ENCODE measurements at places on chromosomes 4 and X.

DNA sequence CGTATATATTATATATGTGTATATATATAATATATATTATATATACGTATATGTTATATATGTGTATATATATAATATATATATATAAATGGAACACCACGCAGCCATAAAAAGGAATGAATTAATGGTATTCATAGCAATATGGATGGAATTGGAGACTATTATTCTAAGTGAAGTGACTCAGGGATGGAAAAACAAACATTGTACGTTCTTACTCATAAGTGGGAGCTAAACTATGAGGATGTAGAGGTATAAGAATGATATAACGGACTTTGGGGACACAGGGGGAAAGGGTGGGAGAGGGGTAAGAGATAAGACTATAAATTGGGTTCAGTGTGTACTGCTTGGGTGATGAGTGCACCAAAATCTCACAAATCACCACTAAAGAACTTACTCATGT lies 1388.9 kb downstream of the C4orf33 start:
- no peak for DNase-seq

DNA sequence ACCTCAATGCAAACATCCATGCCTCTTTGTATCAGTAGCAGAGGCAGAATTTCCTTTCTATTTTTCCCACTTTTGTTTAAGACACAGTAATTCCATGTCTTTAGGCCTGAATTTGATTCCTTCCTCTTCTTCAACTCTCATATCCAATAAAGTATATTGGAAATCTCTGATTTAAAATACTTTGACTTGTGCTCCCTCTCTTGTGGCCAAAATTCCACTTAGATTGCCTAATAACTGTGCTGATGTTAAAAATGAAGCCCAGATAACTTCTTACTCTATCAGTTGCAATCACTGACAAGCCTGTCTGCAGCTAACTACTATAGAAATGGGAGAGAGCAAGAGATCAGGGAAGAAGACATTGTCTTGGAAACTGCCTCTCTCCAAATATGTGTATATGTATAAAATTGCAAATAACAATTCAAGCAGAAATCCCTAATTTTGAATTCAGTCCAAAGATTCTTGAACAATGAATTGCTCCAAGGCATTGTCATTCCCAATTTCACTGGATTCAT lies 163.5 kb upstream of the SPIN4 start:
- DNase-seq: no peak

DNA sequence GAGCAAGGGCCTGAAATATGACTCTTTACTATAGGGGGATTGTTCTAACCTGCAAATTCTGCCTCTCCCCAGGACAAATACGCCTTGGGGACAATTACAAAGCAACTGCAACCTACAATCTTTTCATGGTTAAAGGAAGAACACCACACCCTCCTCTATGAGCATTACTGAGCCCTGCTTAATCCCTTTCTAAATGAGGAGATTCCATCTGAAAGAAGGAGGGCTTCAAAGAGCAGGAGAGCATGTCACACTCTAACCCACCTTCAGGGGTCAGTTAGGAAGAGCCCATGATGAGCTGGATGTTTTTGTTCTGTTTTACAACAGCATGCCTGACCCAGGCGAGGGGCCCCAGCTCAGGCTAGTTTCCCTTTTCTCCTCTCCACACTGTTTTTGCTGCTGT lies 134.0 kb upstream of the ANXA3 start:
- no peak for DNase-seq

- DNase-seq: no peak
These were observed 306.1 kb upstream of the FAM241A start for GRCh38 chr4:111839141-111839540.

DNA sequence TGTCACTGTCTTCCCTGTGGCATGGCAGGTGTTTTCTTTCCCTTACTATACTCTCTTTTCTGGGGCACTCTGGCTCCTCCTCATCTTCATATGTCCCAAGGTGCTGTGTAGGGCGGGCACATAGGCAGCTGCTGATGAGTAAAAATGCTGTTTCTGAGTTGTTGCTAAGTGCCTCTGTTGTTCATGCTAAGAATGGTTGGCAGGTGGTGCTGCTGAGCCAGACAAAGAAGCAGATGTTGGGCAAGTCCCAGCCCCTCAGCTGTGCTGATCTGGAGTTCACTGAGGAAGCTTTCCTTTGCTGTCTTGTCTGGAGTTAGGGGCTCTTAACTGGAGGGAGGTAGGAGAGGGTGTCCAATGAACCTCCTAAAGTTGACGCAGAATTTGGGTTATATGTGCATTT lies 40.6 kb downstream of the HADH start:
- peak; percentile 69 for DNase-seq

GRCh38 chrX:120365968-120366367 lies 4.1 kb downstream of the ATP1B4 start:
- no peak for DNase-seq

DNA sequence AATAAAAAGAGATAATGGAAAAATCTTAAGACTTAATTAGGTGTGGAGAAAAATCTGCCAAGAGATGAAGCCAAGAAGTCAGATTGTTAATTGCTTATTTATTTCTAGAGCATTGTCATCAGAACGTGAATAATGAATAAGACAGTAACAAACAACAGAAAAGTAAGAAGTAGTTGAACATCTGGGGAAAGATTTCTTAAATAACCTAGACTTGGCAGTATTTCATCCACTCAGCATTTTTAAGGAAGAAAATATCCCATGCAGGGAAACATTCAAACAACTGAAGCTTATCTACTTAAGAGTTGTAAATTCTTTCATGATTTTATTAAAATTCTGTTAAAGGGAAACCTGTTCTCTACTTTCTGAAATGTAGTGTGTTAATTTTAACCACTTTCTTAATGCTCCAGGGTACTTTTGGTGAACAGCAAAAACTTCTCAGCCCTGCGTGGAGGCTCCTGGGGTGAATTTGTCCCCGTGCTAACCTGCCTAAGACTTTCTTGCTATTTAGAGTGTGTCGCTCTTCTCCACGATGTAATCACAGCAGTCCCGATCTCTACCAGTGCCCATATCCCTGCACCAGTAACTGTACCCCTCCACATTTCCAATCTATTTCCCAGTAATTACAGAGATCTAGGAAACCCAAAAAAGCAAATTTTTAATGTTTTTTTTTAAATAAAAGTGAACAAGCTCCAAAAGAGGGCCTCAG lies 124.6 kb downstream of the CORIN start:
- no peak for DNase-seq

DNA sequence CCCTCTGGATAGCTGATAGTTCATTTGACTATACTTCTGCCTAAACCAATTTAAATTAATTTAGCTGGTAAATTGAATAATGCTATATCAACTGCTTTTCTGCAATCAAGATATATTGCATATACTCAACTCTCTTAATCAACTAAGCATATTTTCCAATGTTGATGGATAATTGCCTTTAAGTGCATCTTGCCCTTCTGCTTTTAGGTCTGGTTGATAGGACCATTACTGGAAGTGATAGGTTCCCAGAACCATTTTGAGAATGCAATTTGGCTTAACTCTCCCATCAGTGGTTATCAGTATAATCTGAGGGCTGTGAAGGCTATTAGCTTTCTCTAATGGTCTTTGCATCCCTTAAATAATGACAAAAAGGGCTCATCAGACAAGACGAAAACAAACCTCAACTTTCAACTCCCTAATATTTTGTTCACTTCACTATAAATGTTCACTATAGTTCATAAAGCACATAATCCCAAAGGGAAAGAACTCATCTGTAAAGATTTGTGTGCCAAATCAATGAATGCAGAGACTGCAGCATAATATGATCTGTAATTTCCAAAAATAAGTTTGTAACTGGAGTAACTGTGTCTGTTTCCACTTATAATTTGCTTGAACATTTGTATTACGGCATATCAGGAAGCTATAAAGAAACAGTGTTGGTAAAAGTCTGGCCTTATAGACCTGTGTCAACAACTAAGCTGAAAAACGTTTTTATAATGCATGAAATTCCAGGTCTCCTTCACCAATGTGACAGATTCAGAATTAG lies 273.6 kb downstream of the FBXO8 start:
- DNase-seq: no peak

DNA sequence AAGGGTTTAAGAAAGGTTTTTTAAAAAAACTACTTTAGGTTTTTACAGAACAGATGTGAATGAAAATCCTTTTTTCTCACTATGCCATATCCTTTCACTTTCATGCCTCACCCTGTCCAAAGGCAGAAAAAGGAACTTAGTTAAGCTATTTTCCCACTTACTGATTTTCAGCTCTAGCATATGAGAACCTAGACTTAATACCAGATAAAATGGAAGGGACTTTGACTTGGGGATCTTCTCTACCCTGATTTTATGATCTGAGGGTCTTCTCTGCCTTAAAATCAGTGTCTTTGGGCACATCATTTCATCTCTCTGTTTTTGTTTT lies 42.4 kb downstream of the FNIP2 start:
- no peak for DNase-seq

DNA sequence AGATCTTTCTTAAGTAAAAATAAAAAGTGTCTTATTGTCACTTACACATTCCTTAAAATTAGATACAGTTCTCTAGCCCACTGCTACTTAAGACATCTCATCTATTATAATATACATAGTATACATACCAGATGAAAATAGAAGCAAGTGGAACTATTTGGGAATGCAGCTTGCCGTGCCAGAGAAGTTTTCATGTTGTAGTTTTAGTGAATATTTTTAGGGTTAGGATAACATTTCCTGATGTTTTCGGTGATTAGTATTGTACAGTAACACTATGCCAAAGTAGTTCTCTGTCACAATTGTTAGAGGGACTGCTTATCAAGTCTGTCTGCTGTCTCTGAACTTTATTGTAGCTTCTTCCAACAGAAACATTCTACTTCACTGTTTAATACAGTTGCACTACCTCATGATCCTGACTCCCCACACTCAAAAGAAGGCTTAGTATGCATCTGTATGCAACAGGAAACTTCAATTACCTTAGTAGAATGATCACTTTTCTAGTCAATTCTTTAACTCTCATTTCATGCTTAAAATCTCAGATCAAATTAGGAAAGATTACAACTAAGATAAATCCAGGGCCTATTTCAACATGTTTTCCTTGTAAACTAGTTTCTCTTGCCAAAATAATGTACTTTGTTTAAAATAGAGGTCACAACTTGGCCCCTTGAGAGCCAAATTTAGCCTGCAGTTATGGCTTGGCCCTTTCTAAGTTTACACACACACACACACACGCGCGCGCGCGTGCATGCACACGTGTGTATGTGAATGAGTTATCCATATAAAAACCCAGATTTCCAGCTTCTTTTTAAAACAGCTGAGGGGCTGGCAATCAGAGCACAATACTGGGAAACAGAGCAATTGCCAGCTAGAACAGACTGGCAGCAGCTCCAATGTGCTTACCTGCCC lies 42.3 kb upstream of the SRPX start:
- no peak for DNase-seq

DNA sequence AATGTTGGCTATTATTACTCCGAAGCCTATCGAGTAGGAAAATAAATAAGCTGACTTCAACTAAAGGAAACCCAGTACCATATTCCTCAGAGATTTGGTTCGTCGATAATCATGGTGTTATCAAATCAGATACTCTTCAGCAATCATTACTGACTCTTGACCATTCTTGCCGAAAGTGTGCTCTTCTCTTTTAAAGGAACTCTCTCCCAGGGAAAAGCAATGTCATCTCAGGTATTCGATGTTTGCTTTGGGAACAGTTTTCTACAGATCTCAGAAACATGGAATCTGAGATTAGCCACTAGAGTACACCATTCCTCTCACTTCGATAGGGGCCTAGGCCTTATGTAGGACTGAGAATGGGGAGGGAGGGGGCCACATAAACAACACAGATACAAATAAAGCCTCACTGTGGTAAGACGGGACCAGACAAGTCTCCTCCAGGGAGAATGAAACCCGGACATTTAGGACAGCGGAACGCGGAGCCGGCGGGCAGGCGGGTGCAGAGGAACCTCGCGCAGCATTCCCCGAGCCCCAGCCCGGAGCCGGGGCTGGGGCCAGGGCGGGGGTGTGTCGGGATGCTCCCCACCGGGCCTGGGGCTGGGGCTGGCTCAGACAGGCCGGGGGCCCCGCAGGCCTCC lies 581 bp downstream of the DNAJB14 start:
- peak; percentile 25 for DNase-seq

DNA sequence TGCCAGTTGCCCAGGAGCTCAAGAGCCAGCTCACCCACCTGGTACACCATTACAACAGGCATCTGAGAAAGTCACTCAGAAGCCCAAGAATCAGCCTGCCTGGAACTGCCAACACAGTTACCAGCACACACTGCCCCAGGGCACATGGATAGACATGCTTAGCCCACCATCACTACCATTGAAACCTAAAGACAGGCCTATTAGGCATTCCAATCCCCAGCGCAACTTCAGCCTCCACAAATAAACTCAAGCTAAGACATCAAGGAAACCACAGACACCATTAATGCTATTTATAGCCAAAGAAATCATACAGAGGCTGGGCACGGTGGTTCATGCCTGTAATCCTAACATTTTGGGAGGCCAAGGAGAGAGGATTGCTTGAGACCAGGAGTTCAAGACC lies 42.3 kb downstream of the ATRX start:
- no peak for DNase-seq

- DNase-seq: no peak
These were observed 40.8 kb downstream of the ARSD start for GRCh38 chrX:2888309-2888708.

- no peak for DNase-seq
These were observed 115.2 kb downstream of the NAA11 start for GRCh38 chr4:79210636-79211049.

DNA sequence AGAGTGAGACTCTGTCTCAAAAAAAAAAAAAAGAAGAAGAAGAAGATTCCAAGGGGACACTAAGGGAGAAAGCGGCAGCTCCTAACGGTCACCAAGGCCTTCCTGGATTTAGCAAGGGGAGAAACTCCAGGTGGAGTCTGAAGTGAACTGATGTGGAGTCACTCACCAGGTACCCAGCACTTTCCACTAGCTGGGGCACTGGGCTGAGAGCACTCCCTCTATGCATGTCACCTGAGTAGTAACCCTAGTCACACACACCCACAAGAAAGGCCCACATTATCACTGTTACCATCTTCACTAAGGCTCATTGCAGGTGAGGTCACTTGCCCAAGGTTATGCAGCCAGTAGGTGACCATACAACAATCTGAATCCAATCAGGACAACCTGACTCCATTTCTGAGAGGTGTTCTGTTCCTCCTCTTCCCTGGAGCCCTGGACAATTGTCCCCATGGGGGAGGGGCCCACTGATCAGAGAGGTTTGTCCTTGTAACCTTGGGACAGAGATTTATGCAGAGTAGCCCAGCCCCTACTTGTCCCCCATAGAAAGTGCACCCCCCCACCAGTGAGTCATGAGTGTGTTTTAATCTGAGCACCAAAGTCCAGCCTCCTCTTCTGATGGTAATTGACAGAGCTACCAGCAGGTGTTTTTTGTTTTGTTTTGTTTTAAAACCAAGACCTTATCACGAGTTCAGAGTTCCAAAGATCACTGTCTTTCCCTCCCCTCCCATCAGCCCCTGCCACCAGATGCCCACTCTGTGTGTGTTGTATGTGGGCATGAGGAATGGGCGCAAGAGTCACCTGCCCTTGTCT lies 5.9 kb upstream of the SASH3 start:
- no peak for DNase-seq

- no peak for DNase-seq
These were observed 56.4 kb downstream of the EGF start for GRCh38 chr4:109969087-109969486.

GRCh38 chr4:19438233-19438632 lies 813.5 kb upstream of the SLIT2 start:
- DNase-seq: no peak
